ENCODE measurements at places on chromosomes 1 and 21.
A peak's percentile ranks its signal among the peaks of the same experiment; 100 is the strongest.

DNA sequence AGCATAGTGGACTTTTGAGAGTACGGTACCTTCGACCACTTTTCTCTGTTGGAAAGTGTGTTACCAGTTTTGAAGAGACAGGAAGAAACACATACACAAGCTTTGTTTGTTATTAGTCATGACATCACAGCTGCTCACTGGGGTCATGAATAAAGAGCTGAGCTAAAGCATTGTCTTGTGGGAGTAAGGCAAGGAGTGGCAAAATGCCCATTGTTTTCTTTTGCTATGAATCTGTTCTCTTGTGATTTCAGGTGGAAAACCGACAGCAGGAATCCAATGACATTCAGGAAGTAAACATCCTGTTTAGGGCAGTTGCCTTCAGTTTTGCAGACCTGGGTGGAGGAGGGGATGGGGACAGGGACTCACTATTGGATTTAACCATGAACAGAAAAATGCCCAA lies 66.2 kb downstream of the RGL1 start:
- DNase-seq, result peak; percentile 60

DNA sequence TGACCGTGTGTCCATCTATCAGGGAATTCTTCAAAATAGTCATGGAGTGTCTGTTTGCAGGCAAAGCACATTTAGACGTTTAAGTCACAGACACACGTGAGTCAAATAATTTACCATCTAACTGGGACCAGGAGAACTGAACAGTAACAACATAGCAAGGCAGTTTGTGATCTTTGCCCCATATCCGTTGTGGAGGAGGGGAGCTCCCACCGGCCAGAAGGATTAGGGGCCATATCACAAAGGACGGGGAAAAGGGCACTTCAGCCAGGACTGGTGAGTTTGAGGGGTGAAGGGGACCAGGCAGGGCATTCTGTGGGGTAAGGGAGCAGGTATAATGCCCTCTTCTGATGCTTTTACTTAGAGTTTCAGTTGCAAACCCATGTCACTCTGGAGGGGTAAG lies 22.9 kb downstream of the ELAPOR1 start:
- DNase-seq, result no peak

DNA sequence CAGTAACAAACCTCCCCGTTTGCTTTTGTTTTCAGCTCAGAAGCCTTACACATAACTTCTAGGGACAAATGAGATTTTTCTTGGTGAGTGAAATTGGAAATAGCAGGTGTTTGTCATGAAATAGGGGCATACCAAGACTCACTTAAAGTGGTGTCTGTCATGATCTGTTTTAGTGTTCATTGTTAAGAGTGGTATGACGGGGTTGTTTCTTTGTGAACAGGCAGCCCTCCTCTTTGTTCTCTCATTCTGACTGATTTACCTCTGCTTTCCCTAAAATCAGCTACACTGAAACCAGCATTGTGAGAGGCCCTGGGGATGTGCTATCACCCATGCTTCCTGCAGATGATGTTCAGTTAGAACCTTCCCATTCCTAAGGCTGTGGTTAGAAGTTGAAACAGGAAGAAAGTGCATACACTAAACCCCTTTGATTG lies 2.5 kb upstream of the ERO1B start:
- no peak for DNase-seq

DNA sequence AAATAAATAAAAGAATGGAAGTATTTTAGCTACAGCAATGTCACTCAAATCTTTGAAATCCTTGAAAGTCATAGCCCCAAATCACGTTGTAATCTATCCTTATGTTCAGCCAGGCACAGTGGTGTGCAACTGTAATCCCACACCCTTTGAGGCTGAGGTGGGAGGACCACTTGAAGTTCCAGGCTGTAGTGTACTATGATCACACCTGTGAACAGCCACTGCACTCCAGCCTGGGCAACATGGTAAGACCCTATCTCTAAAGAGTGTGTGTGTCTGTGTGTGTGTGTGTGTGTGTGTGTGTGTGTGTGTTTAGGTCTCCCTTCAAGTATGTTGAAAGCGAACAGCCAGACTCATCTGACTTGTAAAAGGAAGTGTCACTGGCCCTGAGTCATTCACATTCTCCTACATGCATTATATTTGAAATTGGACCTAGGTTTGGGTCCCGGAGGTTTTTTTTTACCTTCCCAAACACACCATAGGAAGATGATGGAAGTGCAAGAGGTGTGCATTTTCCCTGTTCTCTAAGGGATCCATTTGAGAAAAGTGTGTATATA lies 50.1 kb downstream of the ZNF281 start:
- peak; percentile 72 for DNase-seq

DNA sequence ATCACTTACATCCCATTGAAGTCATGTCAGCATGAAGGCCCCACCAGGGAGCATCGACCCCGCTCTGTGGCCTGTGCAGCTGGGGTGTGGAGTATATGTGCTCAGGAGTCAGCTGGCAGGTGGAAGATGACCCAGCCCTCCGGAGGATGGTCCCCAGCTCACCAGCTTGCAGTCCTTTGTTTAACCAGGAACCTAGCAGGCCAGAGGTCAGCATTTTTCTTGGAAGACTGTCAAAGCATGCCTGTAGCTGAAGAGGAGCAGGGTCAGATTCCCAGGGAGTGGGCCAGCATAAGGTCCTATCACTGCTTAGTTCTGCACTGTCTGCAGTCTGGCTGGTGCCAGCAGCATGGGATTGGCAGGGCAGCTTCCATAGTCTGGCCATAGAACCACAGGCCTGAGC lies 12.7 kb downstream of the NFASC start:
- no peak for DNase-seq

DNA sequence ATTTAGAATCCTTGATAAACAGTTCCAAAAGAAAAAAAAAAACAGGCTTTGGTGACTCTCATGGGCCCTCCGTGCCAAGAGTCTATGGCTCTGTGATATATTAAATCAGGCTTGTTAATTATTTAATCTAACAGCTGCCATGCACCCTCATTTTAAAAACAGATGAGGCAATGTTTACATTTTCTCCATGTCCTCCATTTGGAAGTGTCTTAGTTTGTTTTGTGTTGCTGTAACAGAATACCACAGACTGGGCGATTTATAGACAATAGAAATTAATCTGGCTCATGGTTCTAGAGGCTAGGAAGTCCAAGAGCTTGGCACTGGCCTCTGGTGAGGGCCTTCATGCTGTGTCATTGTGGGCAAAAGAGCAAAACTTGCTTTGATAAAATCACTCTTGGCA lies 58.0 kb downstream of the B3GALT5 start:
- peak; percentile 30 for DNase-seq

Measured in AG10803 (cell line).